Stimulated activated CD8-positive, alpha-beta memory T cell treated with anti-CD3 and anti-CD28 coated beads, Interleukin-4, amount 100 ng/mL, for 1 hour (primary cell): ENCODE measurements at places on chromosomes 6 and 20.

DNA sequence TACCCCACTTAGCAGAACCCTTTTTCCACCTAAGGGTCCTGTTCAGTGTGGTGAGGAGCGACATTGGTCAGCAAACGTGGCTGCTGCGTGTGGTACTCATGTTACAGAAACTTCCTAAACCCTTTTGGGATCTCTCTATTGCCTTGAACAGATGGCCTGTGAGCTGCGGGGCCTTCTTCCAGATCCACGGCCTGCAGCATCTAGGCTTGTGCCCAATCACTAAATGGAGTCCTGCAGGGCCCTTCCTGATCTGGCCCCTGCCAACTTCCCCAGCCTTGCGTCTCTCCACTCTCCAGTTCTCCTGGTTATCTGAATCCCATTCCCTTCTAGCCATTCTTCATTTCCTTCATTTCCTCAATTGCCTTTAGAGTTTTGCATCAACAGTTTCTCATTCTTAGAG is 85.6 kb downstream of the PDE7B start:
- DNase-seq = no peak

DNA sequence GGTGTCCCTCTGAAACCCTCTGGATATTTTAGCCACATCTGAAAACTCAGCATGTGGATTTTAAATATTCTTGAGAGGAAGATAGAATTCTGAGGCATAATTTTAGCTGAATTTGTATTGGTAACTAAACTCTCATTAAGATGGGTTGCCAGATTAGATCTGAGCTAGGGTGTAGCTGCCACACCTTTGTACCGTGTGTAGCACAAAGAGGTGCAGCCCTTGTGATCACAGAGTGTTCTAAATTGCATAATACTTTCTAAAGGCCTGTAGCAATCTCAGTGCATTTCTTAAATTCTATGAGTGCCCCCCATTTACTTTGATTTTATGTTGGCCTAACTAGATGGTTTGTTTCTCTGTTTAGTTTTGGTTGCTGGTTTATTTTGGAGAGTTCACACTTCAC is 53.0 kb downstream of the FLRT3 start:
- no peak for DNase-seq

DNA sequence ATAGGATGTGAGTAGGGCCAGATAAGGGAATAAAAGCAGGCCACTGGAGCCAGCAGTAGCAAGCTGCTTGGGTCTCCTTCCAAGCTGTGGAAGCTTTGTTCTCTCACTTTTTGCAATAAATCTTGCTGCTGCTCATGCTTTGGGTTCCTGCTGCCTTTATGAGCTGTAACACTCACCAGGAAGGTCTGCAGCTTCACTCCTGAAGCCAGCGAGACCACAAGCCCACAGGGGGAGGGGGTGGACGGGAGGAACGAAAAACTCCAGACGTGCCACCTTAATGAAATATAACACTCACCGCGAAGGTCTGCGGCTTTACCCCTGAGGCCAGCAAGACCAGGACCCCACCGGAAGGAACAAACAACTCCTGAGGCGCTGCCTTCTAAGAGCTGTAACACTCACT is 1324.4 kb upstream of the EYS start:
- no peak for DNase-seq

GRCh38 chr20:47784599-47785310 is 526 bp downstream of the SULF2 start:
- no peak for DNase-seq

- no peak for DNase-seq
These were observed at the start of gene CPXM1 for GRCh38 chr20:2800521-2801285. TSS of gene CPXM1 (minus strand) at chr20:2800627. CDS start at chr20:2800572, 55 bp downstream.

GRCh38 chr20:719816-720215 is 44.2 kb upstream of the SCRT2 start:
- DNase-seq = no peak

DNA sequence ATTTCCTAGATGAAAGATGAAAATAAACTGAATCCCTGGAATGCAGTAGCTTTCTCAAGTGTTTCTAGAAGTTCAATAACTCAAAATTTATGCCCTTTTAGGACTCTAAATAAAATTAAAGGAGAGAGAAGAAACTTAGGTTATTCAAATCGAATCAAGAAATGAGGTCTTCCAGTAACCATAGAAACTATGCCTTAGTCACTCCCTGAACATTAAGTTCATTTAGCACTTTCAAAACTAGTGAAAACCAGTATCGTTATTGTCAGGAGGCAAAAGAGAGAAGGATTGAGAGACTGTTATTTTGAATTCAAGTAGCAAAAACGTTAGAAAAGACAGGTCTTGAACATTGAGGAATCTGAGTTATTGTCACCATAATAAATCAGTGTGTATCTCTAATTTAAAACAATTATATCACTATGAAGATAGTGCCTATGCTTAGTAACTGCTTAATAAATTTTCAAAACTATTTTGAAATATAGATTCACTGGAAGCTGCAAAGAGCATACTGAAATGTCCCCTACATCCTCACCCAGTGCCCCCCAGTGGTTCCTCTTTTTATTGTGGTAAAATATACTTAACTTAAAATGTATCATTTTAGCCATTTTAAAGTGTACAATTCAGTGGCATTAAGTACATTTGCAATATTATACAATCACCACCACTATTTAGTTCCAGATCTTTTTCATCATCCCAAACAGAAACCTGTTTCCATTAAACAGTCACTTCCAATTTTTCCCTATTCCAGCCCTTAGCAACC is 4.6 kb downstream of the RPP21 start:
- DNase-seq = no peak

- DNase-seq = no peak
These were observed 1.1 kb downstream of the EPB41L1 start for GRCh38 chr20:36155629-36155971.

- no peak for DNase-seq
These were observed 228.6 kb downstream of the TBC1D7 start for GRCh38 chr6:13099771-13100170.

DNA sequence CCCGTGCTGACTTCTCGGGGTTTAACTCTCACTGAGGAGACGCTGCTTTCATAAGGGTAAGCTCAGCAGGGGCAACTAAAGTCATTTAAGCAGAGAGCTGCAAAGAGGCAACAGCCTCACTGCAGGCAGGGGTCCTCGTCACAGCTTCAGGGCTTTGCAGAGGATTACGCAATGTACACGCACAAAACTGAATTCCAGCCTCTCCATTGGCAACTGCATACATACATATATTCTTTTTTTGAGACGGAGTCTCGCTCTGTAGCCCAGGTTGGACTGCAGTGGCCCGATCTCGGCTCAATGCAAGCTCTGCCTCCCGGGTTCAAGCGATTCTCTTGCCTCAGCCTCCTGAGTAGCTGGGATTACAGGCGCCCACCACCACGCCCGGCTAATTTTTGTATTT is 2.4 kb downstream of the GMEB2 start:
- DNase-seq = no peak

- no peak for DNase-seq
These were observed 31.3 kb downstream of the GPRC6A start for GRCh38 chr6:116797585-116797984.

GRCh38 chr6:130259140-130259539 is 36.4 kb upstream of the SAMD3 start:
- DNase-seq = no peak

DNA sequence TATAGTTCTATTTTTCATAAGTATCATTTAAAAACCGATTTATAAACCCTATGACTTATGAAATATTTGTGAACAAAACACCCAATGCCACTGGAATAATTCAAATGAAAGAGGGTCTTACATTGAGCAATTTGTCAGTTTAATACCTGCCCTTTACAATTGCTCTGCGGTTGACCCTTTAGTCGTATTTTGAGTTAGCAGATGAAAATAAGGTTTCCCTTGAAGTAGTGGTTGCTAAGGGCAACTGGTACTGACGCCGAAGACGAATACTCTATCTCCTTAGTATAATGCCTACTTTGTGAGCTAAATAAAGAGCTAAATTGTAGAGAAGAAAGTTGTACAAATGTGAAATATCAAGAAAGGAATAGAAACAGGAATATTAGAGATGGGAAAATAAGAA is 69.4 kb downstream of the KCNQ5 start:
- no peak for DNase-seq

GRCh38 chr6:38625217-38625616 is 14.5 kb downstream of the BTBD9 start:
- DNase-seq = no peak

- DNase-seq = no peak
These were observed 24.0 kb upstream of the L3MBTL3 start for GRCh38 chr6:129994410-129994809.

DNA sequence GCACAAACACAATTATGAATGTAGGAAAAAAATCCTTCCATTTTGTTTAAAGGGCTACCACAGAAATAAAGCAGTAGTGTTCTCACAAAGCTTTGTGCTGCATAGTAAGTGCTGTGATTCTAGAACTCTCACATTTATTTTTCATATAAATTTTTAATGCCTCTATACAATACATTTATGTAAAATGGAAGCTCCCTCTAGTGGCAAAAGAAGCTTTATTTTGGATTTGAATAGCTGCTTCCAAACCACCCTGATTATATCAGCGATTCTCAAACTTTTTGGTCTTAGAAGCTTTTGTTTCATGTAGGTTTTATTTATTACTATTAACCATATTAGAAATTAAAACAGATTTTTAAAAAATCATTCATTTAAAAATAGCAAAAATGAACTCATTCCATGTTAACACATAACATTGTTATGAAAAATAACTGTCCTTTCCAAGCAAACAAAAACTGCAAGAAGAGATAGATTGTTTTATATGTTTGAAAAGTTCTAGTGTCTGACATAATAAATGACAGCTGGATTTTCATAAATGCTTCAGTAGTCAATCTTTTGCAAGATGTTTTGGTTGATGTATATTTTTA is 38.4 kb downstream of the HS3ST5 start:
- DNase-seq = no peak

DNA sequence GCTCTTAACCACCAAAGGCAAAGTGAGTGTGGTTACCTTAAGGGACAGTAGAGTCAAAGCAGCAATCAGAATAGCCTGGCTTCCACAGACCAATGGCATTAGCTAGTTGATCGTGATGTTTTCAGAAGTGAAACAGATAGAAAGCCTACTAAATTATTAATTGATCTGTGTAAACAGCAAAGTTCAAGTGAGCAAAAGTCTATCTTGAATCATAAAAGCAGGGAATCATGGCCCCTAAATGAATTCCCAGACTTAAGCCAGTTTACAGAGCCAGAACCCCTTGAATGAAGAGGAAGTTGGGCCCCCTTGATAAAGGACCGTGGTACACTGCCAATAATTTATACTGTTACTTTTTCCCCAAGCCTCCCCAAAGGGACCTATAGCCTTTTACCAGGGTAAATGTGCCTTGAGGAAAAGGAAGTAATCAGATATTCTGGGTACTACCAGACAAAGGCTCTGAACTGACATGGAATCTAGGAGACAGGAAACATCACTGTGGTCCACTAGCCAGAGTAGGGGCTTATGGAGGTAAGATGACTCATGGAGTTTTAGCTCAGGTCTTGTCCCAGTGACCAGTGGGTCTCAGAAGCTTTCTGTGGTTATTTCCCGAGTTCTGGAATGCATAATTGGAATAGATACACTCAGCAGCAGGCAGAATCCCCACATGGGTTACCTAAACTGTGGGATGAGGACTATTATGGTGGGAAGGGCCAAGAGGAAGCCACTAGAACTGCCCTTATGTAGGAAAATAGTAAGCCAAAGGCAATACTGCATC is 317.5 kb downstream of the CD83 start:
- no peak for DNase-seq

DNA sequence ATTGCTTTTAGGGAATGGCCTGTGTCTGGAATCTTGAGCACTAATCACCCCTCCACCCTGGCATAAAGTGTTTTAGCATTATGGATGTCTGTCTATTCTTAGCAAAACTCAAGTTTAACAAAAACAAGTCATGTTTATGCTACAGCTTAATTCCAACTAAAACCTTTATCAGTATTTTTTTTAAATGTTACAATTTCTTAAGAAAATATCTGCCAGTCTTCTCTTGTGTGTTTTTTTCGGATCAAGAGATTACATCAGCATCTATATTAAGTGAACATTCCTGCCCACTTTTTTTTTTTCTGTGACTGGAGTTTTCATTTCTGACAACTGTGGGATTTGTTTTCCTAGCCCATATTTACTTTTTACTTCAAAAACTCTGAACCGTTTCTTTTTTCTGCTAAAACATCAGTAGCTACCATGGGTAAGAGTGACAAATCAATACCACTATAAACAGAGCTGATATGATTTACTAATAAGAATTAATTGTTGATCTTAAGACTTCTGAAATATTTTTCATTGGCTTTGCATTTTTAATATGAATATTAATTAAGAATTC is 94.3 kb downstream of the EDN1 start:
- DNase-seq = no peak

- DNase-seq = peak; percentile 34
These were observed 2.5 kb downstream of the IP6K3 start for GRCh38 chr6:33744001-33744848.

- no peak for DNase-seq
These were observed 260.3 kb upstream of the FAM83B start for GRCh38 chr6:54586251-54586650.

DNA sequence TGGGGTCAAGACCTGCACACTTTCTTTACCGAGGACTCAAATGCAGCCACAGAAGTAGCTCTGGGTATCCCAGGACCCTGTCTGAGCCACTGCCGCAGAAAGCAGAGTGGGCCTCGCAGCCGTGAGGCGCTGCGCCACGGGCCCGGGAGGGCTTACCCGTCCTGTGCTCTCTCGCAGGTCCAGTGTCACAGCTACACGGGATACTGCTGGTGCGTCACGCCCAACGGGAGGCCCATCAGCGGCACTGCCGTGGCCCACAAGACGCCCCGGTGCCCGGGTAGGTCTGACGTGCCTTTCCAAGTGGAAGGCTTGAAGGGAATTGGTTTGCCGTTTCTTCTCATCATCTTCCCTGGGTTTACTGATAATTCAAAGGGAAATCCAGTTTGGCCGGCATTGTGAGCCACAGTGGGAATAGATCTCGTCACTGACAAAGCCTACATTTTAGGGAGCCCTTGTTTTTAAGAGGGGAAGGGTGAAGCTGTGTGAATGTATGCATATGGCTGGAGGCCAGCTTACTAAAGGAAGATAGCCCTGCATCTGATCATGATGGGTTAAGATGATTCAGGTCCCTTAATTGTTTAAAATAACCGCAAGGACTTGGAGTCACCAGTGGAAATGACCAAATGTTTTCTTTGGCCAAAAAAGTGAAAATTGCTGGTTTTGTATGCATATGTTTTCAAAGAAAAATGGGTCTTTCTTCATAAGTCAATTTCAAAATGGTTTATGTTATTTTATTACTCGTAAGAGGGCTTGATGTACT is 86.6 kb downstream of the SMOC2 start:
- no peak for DNase-seq

GRCh38 chr6:129634411-129635230 is 75.4 kb downstream of the ARHGAP18 start:
- no peak for DNase-seq
